HCEC 1CT (cell line): ENCODE measurements at places on chromosomes 12 and 14.

GRCh38 chr12:59652130-59652529 lies 56.3 kb downstream of the SLC16A7 start:
- DNase-seq = no peak

- DNase-seq = no peak
These were observed 99.0 kb downstream of the ESR2 start for GRCh38 chr14:64195199-64195598.

- peak; percentile 97 for DNase-seq
These were observed 6.1 kb downstream of the FAM186A start for GRCh38 chr12:50390316-50390741.

DNA sequence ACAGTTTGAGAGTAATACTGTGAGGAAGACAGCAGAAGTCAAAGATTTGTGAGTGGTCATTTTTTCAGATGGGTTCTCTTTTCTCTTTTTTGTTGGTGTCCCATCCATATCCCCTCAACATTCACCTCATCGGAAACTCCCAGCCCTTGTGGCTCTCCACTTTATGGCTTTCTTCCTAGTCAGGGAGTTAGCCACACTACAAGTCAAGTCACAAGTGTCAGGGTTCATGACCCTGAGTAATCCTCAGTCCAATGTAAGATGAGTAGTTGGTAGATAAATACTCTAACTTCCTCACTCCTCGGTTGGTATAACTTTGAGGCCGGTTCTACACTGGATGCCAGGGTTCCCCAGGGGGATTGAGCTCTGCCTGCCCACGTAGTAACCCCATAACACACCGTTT lies 41.4 kb downstream of the PTGER2 start:
- no peak for DNase-seq

DNA sequence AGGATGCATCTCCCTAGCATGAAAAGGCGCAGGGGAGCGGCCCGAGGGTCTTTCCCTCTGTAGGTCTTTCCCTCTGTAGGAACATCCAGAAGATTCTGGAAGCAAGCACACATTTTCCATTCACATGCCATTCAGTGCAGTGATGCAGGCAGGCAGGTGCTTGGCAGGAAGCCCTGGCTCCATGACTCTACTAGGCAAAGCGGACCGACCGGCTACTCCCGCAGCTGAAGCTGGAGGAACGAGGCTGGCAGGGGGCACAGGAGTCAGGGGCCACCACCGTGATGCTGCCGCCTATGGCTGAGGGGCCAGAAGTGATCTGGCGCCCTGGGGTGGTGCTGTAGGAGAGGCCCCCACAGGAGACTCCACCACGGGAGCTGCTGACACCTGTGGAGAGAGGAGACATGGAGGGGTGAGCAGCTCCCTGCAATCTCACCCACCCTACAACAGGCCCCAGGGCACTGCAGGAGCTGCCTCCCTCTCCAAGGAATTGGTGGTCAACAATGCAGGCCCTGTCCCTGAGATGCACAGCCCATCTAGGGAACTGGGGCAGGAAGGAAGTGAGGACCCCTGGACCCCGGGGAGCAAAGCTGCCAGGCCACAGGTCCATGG lies 6.5 kb downstream of the KRT85 start:
- no peak for DNase-seq

DNA sequence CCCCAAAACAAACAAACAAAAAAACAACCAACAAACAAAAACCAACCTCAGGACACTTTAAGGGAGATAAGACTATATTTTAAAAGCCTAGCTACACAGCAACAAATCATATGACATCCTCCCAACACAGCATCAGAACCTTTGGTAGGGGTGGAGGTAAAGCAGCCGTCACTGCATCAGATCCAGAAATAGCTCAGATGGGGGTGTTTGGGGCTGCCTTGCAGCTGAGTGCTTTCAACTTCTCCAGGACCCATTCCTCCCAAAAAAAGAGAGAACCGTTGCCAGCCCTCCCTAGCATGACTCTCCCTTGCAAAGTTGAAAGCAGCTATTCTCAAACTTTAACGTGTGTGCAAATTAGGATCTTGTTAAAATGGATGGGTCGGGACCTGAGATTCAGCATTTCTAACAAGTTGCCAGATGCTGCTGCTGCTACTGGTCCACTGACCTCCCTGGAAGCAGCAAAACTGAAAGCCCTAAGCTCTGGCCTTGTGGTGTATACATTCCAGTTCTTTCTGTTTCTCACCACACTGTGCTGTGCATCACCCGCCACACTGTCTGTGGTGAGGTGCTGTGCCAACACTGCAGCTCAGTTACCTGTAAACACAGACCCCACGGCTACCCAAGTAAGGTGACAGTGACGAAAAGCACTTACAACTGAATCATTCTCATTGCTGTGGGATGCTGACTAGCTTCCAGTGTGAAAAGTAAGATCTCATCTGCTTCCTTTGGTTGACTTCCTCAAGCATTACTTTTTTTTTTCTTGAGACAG lies 54.0 kb downstream of the SLC38A1 start:
- no peak for DNase-seq

DNA sequence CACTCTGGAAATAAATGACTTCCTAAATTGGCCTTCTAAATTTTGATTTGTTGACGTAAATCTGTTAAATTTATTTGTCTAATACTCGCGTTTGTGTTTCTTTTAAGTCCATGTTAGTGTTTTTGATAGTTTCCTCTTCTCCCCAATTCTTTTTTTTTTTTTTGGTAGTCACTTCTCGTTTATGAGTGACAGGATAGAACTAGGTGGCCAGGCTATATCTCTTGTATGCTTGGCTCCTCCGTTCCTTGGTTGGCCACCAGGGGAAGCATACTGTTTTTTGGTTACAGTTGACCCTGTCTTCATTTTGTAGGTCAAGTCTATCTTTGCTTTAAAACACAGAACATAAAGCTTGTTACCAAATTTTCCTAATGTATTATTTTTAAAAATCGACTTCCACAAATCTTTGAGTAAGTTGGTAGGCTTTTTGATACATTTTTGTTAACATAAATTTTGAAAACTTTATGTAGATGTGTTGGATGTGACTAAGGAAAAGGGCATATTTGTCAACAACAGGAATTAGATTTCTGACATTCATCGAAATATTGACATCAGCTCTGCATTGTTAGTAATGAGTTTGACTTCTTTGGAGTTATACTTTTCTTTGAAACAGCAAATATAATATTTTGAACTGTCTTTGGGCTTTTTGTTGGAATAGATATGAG lies 2.2 kb downstream of the RCOR1 start:
- DNase-seq = peak; percentile 74

- DNase-seq = peak; percentile 60
These were observed 73.6 kb downstream of the TESC start for GRCh38 chr12:117025481-117026151.

- no peak for DNase-seq
These were observed 817.8 kb downstream of the GALC start for GRCh38 chr14:87175175-87175574.

- peak; percentile 69 for DNase-seq
These were observed 248.3 kb downstream of the FBXL14 start for GRCh38 chr12:1346126-1346525.

DNA sequence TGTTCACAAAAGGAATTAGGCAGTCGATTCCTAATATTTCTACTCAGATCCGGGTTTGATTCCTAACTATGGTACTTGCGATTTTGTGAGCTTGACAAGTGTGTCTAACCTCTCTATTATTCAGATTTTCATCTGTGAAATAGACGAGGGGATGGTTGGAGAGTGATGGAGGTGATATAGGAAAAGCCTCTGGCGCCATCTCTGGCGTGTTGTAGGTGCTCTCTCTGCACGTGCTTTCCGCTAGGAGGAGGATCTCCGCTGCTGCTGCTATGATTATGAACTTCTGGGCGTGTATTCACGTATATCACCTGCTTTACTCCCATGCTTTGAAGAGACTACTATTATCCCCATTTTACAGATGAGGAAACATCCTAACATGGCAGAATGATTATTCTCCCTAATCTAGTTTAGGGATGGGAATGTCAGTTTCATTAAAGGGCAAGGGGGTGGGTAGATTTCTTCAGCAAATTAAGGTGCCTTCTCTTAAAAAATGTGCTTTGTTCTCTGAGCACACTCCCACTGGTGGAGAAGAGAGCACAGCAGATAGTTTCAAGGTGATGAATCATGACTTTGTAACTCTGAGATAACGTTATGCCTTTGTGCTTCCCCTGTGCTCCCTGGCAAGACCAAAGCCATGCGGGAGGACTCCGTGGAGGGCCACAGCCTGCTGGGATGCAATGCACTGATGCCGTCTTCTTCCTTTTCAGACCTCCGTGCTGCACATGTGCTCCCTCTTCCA lies 97.1 kb downstream of the PRIMA1 start:
- DNase-seq = no peak

DNA sequence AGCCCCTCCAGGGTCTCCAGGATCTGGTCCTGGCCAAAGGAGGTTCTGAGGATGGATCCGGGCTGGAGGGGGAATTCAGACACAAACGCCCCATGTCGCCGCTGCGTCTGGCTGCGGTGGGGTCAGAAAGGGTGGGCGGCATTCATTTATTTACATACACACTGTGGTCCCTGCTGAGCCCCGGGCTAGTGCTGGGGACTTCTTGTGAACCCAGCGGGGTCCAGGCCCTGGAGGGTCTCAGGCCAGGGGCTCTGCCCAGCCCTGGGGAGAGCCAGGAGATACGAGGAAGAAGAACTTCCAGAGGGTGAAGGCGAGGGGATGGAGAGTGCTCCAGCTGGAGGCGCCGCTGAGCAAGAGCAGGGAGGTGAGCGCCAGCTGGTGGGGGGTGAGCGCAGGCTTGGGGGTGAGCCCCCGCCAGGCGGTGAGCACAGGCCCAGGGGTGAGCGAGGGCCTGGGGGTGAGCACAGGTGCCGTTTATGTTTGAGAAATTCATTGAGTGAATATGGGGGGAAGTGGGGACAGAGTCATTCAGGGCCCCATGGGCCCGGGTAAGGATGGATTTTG lies 68.1 kb downstream of the NCOR2 start:
- DNase-seq = no peak

- DNase-seq = peak; percentile 66
These were observed 13.5 kb downstream of the ATP2B1 start for GRCh38 chr12:89695100-89695499.

DNA sequence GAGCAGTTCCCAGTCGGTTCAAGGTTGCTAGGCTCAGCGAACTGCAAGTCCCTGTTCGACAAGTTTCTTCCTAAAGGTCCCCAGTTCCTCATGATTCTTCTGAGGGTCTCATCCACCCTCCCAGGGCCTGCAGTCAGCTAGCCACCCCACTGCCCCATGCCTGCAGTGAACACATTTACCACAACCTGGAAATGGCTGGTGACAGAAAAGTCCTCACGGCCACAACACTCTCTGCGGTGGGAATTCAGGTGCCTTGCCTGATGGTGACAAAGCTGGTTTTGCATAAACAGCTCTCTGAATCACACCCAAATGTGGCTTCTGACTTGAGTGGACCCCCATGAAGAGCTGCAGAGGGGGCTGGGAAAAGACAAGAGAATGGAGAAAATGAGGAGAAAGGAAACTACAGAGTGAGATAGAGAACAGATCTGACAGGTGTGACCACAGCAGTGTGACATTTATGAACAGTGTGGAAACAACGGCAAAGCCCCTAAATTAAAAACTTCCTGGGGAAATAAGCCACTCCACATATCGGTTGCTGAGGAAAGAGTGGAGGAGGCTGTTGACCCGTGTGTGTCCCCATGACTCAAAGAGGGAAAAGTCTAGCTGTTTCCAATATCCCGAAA lies 1.3 kb upstream of the CD27 start:
- DNase-seq = no peak

- no peak for DNase-seq
These were observed 38.9 kb upstream of the IL22 start for GRCh38 chr12:68292151-68292943.

DNA sequence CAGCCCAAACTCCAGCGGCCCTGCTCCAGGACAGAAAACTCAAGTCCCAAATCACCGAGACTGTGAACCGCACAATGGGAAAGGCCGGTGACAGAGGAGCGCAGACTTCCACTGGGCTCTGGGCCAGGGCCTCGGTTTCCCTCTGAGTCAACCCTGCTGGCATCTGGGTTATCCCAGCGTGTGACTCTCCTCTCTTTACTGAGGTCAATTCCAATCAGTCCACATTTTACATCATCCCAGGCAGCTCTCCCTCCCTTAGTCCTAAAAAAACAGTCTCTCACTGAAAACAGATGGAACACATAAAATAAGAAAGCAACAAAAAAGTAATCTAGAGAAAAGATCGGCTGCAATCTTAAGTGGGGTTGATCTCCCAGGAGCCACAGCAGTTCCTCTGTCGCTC lies 36.9 kb downstream of the ITPK1 start:
- DNase-seq = no peak

DNA sequence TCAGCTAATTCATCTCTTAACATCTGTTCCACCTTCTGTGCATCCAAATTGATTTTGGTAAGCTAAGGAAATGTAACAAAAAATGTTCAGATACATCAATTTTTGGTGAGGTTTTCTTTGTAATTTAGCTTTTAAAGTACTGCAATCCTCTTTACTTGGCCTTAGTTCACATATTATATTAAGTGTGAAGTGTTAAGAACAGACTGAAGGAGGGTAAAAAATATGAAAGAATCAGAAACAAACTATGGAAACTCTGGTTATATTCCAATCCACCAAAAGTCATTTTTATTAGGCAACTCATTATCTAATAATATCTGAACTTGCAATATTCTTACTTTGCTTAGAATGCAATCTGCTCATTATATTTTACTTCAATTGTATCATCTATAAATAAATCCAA lies 49.1 kb downstream of the CEP290 start:
- DNase-seq = no peak

DNA sequence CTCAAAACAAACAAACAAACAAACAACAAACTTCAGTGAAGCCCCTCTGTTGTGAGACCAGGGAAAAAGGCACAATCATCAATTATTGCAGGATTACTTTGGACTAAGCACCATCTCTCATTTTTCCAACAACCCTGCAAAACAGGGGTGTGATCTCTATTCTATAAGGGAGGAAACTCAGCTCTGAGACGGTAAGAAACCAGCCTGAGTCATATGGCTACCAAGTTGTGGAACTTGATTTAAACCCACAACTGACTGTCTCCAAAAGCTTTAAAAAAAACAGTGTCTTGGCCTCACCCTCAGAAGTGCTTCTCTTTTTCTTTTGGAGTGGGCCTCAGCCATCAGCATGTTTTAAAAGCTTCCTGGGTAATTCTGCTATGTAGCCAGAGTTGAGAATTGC lies 49.8 kb downstream of the RIN3 start:
- no peak for DNase-seq

DNA sequence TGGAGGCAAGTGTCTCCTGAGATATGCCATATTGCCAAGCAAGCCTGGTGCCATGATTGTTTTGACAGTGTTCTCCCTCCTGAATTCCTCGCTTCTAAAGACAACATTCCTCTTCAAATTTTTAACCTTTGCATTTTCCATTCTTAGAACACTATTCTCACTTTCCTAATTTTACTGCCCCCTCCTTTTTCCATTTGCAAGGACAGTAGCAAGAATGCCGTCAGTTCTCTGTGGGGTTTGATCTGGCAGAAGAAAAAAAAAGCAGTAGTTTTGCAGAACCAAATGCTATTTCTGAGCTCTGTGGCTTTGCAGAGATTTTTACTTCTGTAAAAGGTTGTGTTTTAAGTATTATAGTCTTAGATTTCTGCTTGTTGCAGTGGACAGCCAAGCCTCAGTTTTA lies 295.2 kb downstream of the NUAK1 start:
- no peak for DNase-seq

- DNase-seq = peak; percentile 86
These were observed 88.5 kb upstream of the RIN3 start for GRCh38 chr14:92425101-92425500.

- no peak for DNase-seq
These were observed 29.3 kb upstream of the RASSF8 start for GRCh38 chr12:25929142-25929541.

- no peak for DNase-seq
These were observed 442.5 kb downstream of the EGLN3 start for GRCh38 chr14:33508126-33509062.

- DNase-seq = peak; percentile 40
These were observed at the start of gene PTPRQ for GRCh38 chr12:80443974-80444666. PTPRQ (plus strand) TSS chr12:80444235; CDS start chr12:80444346, 111 bp downstream.

- no peak for DNase-seq
These were observed 5.7 kb downstream of the FAM177A1 start for GRCh38 chr14:35051796-35052195.
